ENCODE measurements at places on chromosomes 7 and 10.

DNA sequence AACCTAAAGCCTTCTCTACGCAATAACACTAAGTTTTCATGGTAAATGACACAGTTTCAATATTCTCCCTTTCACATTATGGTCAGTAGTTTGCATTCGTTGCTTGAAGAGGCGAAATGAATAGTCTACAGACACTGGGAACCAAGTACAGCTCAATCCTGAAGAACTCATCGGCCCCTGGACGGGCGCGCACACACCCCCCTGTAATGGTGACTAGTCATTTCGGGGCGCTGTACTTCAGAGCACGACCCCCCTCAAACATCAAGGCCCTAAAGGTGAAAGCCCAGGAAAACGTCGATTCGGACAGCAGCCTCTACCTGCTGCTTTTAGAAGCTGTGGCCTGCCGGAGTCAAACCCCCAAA lies 1.0 kb downstream of the NT5C2 start:
- DNase-seq: no peak

DNA sequence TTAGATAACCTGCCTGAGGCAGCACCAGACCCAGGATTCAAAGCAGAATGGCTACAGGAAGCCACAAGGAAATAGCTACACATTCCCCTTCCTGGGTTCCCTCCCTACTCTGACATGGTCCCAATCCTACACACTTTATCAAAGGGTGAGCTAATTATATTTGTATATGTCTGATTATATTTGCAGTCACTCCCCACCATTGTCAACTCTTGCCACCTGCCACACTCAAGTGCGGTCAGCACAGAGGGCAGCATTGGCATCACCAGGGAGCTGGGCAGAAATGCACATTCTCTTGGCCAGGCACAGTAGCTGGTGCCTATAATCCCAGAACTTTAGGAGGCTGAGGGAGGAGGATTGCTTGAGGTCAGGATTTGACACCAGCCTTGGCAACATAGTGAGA lies 114.1 kb upstream of the PDLIM1 start:
- no peak for DNase-seq

- DNase-seq: no peak
Observed at GRCh38 chr10:93958834-93959233, 34.9 kb upstream of the PLCE1 start.

GRCh38 chr10:70212879-70213278 lies 20.4 kb downstream of the PPA1 start:
- DNase-seq: no peak

DNA sequence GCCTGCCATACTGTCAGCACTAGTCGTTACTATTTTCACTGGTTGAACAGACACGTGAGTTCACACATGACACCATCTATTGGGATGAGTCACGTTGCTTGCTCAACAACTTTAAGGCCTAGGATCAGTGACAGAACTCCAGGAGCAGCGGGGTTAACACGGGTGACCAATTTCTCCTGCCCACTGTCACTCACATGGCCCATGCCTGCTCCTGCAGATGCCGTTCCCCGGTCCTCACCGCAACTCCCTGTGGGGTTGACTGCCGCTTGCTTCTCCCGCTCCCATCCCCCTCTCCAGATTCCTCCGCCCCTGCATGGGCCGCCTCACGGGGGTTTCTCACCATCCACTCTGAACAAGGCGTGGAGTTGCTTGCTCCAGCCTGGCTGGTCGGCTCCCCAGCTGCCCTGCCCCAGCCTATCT lies 128.2 kb downstream of the TAX1BP1 start:
- no peak for DNase-seq

- no peak for DNase-seq
Observed at GRCh38 chr10:27464993-27465392, 39.1 kb upstream of the RAB18 start.

GRCh38 chr10:4635388-4635787 lies 190.6 kb upstream of the AKR1E2 start:
- no peak for DNase-seq

DNA sequence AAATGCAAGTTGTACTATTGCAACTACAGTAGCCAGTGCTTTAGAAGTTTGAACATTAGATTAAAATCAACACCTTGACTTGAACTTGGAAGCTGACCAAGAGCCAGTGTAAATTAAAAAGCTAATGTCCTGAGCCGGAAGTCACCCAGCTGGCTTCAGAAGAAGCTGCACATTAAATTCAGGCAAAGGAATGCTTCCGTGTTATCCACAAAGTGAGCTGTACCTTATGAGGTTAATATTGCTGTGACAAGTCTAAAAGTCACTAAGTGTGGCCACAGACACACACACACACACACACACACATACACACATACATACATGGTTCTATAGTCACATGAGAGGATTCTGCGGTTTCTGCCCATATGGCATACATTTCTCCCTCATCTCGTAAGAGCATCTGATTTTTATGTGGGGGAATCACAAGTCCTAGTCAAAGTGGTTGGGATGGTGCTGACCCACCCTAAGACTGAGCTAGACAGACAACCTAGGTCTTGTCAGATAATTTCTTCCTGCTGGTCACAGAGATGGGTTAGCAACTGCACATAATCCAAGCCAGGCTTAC lies 612.9 kb downstream of the SORCS1 start:
- no peak for DNase-seq

DNA sequence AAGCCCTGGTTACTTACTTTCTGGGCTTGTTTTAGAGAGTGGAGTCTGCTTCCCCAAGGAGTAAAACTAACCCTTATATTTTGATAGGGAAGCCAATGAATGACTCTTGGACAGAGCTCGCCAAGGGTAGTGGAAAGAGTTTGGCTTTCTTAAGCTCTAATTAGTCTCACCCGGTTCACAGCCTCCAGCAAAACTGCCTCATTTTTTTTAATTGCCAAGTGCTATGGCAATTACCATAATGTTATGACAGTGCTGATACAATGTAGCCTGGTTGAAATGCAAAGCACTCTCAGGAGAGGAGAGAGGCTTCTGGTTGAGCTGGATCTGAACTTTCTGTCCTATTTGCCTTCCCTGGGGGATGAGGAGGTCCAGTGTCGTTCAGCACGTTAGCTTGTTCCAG lies 376.1 kb upstream of the CHRM2 start:
- DNase-seq: no peak

Measured in NCI-H524 (cell line).